ENCODE measurements at places on chromosomes 4 and X. TPM values are rescaled to one million over a fixed set of nuclear protein-coding genes. Genes with fewer than 3 reads are reported as not detected.

- DNase-seq = no peak
These were observed 17.2 kb downstream of the ANXA3 start for GRCh38 chr4:78568640-78569305.

The CLDN34 gene
- polyA plus RNA-seq = 0.12 TPM

The TLR3 gene
- 1.1 TPM for polyA plus RNA-seq

The TMPRSS11B gene
- polyA plus RNA-seq = not detected
